ENCODE measurements at places on chromosomes 2 and 18.

- DNase-seq, result no peak
These were observed 133.1 kb downstream of the MYCN start for GRCh38 chr2:16073471-16073870.

DNA sequence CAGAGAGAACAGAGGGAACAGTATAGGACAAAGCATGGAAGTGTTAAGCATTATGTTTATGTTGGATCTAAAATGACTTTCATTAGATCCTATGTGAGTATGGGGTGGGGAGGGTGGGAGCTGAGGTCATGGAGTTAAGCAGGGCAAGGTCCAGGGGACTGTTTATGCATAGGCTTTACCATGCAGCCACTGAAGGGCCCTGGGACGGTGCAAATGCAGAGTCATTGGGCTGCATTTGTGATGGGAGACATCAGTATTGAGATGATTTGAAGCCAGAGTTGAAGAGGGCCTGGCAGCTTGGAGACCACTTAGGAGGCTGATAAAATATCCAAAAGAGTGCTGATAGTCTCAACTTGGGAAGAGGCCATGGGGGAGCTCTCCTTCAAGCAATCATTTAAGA, 22.7 kb downstream of the IL1RL2 start:
- no peak for DNase-seq

- DNase-seq, result no peak
These were observed 114.2 kb downstream of the PTPRM start for GRCh38 chr18:7681298-7681697.

GRCh38 chr18:76479351-76480238, 15.4 kb downstream of the ZNF516 start:
- no peak for DNase-seq

DNA sequence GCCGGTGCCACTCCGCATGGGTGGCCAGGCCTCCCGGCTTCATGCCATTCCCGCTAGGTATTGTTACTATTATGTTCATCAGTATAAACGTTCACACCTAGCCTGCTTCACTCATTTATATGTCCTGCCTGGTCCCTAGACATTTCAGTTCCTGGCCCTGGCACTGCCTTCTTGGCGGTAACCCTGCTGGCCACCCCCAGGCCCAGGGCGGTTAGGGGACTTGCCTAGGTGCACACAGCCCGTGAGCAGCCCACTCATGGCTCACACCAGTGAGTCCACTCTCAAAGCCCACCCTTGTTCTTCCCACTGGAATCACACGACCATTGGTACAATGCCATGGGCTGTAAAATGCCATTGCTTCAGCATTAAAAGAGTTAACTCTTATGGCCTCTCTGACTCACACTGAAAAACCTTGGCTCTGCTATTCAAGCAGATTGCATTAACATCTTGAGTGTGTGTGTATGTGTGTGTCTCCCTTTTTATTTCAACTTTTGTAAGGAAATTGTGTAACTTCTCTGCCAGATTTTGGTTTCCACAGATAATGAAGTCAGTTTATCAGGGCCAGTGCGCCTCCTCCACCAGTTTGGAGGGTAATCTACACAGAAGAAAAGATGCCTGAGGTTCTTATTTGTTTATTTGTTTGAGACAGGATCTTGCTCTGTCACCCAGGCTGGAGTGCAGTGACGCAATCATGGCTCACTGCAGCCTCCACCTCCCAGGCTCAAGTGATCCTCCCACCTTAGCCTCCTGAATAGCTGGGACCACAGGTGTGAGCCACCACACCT, 74.2 kb downstream of the RAB31 start:
- DNase-seq, result no peak

GRCh38 chr2:197238043-197238365, 72.6 kb downstream of the ANKRD44 start:
- no peak for DNase-seq

- no peak for DNase-seq
These were observed 1378.8 kb upstream of the DDX18 start for GRCh38 chr2:116435648-116436047.

- no peak for DNase-seq
These were observed 28.9 kb downstream of the ADNP2 start for GRCh38 chr18:80137976-80138375.

DNA sequence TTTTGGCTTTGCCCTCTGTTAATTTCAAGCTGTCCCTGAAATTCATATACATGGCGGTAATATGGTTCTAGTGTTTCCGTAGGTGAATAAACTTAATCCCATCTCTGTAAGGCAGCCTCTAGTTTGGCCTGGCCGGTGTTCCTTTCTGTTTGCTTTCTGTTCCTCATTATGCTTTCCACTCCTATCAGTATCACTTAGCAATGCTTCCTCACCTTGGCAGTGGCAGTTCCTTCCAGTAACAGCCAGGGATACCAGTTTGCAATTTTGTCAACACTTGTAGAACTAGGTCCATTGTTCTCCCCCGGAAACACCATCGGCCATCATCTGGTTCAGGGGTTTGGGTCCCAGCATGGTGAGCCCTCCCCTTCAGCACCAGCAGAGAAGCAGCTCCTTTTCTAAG, 18.2 kb upstream of the TNP1 start:
- DNase-seq, result no peak

GRCh38 chr2:234479465-234479864, 17.4 kb downstream of the ARL4C start:
- no peak for DNase-seq

DNA sequence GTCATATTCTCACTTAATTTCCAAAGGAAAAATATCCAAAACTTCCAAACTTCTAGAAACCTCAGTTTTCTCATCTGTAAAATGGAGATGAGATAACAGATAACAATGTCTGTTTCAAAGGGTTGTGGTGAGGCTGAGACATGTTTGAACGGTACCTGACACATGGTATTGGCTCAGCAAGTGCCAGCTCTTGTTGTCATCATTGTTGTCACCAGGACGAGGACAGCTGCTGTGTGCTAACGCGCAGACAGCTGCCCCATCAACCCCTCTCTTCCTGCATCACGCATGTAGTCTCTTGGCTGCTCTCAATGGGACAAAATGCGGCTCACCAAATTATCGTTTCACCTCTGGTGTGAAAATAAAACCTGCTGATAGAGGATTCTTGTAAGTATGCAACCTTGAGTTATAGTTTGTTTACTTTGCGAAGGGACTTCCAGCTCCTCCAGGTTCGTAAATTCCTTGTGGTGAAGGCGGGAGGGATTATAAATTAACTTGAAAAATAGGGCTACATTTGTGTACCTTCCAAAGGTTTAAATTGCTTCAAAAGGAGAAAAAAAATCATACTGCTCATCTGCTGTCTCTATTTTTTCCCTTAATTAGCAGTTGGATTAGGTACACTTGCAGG, 605.4 kb downstream of the BCL11A start:
- DNase-seq, result no peak

GRCh38 chr2:161415034-161415986, 787 bp upstream of the TBR1 start:
- DNase-seq, result no peak

GRCh38 chr2:130949954-130950353, 113.2 kb downstream of the ARHGEF4 start:
- DNase-seq, result no peak

GRCh38 chr2:98482362-98482761, 37.7 kb downstream of the INPP4A start:
- DNase-seq, result no peak

DNA sequence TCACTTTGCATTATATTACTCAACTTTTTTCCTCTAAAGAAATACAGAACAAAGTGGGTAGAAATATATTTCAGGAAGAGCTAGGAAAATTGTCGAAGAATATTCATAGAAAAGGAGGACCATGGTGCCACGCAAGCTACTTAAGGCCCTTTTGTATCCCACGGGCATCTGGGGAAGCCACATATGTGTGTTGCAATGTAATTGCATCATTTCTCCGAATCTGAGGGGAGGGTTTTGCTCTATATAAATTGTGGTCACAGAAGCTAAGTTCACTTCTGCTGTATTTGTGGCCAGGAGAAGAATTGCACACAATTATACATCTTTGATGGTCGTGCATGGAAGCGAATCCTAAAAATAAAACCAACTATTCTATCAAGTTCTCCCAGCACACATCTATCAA, 360.3 kb downstream of the IRS1 start:
- no peak for DNase-seq

DNA sequence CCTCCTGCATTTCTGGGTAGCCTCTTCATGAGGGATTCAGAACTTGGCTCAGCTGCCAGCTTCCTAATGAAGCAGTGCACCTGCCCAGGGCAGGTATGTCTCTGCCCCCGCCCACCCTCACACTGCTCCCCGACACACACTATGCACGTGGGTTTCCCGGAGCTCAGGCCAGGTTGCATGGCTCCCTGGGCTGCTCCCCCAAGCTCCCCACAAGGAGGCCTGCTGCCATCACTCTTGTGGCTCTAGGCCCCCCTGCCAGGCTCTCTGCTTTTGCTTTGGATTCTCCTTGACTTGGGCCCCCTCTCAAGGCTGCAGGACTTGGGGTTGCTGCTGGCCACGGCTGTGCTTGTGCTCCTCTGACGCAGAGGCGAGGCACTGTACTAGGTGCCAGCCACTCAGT, 43.6 kb downstream of the ADD2 start:
- no peak for DNase-seq

GRCh38 chr2:32977228-32977758, 30.5 kb downstream of the LTBP1 start:
- DNase-seq, result no peak

DNA sequence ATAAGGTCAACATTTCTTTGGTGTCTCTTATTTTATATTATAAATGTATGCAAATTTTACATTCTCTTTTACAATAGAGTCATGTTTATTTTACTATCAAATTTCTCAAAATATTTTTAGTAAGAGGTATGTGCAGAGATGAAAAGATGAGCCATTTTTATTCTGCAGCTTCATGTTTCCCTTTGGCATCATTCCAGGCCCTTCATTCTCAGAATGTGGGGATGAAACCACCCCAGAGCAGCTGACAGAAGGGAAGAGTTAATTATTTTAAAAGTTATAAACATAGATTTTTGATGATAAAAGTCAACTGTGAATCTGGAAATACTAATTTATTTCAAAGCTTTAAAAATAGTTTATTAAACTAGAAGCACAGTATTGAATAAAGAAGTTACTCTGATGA, 12.8 kb upstream of the FSHR start:
- DNase-seq, result no peak

GRCh38 chr2:48812416-48812815, 56.9 kb upstream of the LHCGR start:
- DNase-seq, result no peak

DNA sequence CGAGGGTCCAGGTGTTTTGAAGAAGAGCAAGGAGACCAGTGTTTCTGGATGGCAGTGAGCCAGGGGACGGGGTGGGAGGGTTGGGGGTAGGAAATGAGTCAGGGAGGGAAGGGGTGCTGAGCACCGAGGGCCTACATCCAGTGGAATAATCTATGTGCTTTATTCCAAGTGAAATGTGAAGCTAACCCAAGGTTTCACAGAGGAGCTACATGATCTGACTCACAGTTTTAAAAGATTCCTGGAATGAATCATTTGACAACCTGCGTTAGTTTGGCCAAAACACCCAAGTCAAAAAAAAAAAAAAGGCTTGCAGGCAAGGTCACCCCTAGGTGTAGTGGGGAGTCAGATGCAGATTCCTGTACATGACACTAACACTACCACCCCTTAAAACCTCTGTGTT, 419.7 kb upstream of the MEX3C start:
- DNase-seq, result no peak

DNA sequence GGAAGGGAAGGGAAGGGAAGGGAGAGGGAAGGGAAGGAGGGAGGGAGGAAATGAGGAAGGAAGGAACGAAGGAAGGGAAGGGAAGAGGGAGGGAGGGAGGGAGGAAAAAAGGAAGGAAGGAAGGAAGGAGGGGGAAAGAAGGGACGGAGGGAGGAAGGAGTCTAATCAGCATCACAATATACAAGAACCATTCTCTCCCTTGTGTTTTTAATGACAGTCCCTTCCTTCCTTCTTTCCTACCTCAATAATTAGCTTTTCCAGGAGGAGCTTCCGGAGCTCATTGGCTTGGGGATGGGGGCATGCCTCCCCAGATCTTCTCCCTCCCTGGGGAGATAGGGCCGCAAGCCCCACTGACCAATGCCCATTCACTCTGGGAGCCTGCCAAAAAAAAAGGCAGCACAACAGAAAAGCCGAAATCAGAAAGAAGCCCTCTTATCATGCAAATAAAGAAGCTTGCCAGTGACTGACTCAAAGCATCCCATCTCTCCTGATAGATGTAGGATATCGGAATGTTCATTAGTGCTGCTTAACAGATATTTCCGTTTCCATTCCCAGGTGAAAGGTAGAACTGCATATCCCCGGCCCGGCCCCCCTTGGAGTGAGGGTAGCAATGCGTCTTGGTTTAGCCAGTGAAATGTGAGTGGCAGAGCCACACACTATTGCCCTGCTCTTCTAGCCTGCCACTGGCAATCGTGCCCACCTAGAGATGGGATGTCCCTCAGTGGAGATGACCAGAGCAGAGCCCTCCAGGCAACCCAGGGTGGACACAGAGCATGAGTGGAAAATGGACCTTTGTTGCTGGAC, 17.8 kb upstream of the SMAD7 start:
- DNase-seq, result no peak

- DNase-seq, result no peak
These were observed 26.0 kb downstream of the CTAGE1 start for GRCh38 chr18:22391407-22392345.

GRCh38 chr2:135052997-135053474, 944 bp downstream of the RAB3GAP1 start:
- no peak for DNase-seq

DNA sequence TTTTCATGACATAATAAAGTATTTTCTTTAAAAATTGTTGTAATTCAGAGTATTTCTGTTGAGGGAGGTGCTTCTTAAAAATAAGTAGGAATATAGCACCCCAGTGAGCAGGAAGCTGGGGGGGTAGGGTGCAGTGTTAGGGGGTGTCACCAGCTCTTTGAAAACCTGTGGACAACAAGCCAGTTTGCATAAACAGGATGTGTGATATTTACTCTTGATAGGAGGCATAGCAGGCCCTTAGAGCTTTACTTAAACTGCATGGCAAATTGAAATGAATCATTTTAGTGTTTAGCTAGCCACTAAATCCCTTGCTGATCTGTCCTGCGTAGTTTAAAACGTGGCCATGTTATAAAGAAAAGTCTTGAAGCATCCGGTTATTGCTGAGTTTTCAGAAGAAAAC, 8.4 kb downstream of the TGIF1 start:
- no peak for DNase-seq

- no peak for DNase-seq
These were observed 152.4 kb downstream of the TCF4 start for GRCh38 chr18:55435592-55435991.

DNA sequence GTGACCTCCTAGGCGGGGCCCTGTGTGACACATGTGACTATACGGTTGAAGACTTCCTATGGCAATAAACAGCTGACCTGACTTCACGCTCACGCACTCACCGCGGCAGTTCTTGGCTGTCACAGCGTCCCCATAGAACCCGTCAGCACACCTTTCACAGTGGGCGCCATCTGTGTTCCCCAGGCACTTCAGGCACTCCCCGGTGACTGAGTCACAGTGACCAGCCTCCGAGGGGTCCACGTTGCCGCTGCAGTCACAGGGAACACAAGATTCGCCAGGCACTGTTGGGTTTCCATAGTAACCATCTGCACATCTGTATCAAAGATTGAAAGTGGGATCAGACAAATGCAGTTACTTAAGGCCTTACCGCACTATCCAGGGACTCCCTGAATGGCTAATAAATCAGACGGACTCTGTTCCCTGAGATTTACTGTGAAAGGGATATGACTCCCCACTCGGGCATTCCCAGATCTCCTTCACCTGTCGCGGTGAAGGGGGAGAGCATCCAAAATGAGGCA, 94.5 kb downstream of the LAMA1 start:
- no peak for DNase-seq

Measured in forelimb muscle (tissue), 1 donor.